ENCODE measurements at places on chromosomes 16 and 17. TPM values are rescaled to one million over a fixed set of nuclear protein-coding genes. Genes with fewer than 3 reads are reported as not detected.

The PROCA1 gene
- 0.81 TPM for total RNA-seq

The C17orf78 gene
- not detected for total RNA-seq

The FBXO39 gene
- 0.56 TPM for total RNA-seq

The SYT17 gene
- total RNA-seq: 0.72 TPM

The HS3ST3A1 gene
- total RNA-seq: 0.18 TPM

The PLCG2 gene
- 4.5 TPM for total RNA-seq

The VPS25 gene
- 46.0 TPM for total RNA-seq

The FBXW10B gene
- 0.09 TPM for total RNA-seq

The EPOP gene
- total RNA-seq: 3.1 TPM

Measured in endothelial cell of coronary artery (primary cell).